ENCODE measurements at places on chromosomes 16 and 17. TPM values are rescaled to one million over a fixed set of nuclear protein-coding genes. Genes with fewer than 3 reads are reported as not detected.

DNA sequence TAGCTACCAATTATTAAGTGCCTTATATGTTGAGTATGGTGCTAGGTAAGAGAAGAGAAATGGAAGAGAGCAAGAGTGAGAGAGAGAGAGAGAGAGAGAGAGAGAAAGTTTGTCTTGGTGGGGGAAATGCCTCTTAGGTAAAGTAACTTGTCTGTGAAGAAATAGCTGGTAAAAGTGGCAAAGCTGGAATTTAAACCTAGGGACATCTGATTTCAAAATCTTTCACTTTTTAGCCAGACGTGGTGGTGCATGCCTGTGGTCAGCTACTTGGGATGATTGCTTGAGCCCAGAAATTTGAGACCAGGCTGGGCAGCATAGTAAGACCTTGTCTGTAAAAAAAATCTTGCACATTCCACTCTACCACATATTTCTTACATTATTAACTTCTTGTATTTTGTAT is 23.0 kb upstream of the CDR2 start:
- no peak for DNase-seq

GRCh38 chr16:853306-853705 is 52.8 kb upstream of the GNG13 start:
- DNase-seq, result no peak

Gene ZNF768
- 48.8 TPM for total RNA-seq

DNA sequence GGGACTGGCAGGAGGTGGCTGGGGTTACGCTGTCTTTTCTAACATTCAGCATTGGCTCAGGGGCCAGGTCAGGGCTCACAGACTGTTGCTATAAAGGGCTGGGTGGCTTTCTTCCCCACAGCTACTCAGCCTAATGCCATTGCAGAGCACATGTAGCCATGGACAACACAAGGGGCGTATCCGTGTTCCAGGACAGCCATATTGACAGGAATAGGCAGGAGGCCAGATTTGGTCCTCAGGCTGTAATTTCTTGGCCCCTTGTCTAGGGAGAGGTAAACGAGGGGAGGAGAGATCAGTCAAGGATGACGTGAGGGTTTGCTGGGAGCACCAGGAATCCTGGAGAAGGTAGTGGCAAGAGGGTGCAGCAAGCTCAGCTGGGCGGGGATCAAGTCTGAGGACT is 21.2 kb upstream of the MYO15B start:
- DNase-seq, result no peak

- no peak for DNase-seq
Measured at GRCh38 chr17:20159406-20160069, 150.4 kb downstream of the SPECC1 start.

DNA sequence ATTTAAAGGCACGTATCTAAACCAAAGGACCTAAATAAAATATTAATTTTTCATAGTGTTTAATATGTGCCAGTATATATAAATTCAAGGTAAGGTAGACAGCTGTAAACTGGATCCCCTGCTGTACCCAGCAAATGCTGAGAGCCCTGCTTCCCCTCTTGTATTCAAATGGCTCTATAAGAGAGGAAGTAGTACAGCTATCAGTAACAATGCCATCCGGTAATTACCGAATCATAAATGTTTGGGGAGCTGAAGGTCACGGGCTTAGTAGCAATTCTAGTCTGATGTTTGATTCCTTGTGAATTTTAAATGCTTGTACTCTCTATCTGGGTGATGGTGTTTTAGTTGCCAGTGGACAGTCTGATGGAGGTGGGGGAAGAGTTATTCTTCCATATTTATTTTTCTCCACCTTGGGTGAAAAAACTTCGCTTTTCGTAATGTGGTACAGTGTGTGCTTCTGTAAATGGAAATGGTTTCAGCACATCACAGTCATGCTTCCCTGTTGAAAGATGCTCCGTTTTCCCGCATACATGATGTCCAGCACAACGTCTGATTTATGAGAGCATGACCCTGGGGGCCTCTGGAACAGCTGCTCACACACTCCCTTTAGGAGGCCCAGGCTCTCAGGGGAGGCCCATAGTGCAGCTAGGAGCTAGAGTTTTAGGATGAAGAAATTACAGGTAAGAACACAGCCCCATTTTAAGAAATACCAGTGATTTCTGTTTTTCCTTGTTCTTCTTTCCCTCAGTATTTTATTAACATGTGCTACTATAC is 423.9 kb downstream of the WWOX start:
- no peak for DNase-seq

DNA sequence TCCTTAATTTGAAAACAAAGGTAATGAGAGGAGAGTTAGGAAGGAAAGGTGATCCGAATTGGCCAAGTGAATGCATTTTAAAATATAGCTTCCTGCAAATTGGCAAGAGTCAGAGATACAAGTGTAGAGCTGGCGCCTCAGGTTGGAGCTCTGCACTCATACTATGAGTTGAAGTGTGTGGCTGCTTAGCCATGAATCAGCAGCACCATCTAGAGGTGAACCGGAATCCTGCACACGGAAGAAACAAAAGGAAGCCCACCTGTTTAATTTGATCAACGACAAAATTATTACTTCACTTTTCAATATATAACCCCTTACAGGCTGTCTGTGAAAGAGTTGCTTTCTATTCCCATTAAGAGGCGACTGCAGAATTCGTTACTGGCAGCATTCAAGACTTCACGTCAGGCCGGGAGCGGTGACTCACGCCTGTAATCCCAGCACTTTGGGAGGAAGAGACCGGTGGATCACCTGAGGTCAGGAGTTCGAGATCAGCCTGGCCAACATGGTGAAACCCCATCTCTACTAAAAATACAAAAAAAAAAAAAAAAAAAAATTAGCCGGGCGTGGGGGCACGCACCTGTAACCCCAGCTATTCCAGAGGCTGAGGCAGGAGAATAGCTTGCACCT is 1253.7 kb upstream of the CDH8 start:
- DNase-seq, result no peak

DNA sequence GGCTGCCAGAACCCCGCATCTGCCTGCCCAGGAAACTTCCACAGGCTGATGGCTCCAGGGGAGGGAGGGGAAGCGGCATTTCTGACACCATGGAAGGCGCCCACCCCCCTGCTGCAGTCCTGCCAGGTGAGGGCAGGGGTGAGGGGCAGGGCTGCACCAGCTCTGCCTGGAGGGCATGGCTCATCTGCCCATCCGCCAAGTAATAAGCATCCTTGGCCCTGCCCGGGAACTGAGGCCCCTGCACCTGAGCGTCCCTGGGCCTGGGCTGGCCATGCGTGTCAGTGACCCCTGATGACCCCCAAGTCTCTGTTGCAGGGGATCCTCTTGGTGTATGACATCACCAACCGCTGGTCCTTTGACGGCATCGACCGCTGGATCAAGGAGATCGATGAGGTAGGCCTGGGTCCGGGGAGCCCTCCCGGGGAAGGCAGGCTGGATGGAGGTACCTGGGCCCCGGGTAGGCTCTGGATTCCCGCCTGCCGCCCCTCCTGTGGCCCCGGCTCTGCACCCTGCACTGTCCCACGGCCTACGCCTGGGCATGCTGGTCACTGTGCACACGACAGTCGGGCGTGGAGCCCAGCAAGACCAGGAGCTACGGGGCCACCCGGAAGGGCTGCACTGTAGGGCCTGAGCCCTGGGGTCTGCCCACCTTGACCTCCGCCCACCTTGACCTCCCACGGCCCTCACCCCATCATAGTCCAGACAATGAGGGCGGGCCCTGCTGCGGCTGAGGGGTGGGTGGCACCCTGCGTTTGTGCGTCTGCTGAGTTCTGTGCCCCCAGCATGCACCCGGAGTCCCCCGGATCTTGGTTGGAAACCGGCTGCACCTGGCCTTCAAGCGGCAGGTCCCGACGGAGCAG is 5.4 kb upstream of the WFIKKN1 start:
- no peak for DNase-seq

DNA sequence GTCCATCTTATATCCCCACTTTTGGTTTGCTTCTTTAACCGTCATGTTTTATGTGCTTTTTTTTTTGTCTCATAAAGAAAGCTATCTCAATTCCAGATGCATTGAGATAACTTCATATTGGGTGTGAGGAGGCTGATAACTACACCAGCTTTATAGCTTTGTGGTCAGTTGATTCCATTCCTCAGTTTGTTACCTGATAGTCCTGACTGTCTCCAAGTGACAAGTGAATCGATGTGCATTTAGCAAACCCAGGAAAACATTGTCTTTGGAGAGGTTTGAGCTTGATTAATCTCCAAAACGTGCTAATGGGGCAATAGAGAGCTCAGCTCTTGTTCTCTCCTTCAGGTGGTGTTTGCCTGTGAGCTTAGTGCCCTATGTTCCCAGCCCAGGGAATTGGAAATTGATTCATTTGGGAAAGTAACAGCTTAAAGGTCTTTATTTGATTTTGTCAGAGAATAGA is 22.7 kb downstream of the HS3ST3B1 start:
- DNase-seq, result no peak

GRCh38 chr17:73401911-73402310 is 90.1 kb upstream of the CDC42EP4 start:
- DNase-seq, result no peak

- no peak for DNase-seq
Measured at GRCh38 chr17:57010487-57010886, 32.6 kb downstream of the SCPEP1 start.

Gene SSTR5
- total RNA-seq, result 7.2 TPM

GRCh38 chr17:38915639-38915995 is 9.8 kb upstream of the LASP1NB start:
- DNase-seq, result no peak

Gene CCDC200
- total RNA-seq, result not detected

Data from HCT116 (cell line).